ENCODE measurements at places on chromosomes 4 and X. TPM values are rescaled to one million over a fixed set of nuclear protein-coding genes. Genes with fewer than 3 reads are reported as not detected.

Gene USP17L22
- total RNA-seq: not detected

Gene NOX1
- not detected for total RNA-seq

Gene FRAS1
- not detected for total RNA-seq

Gene DUSP21
- not detected for total RNA-seq

Gene CXCL11
- total RNA-seq: not detected
